ENCODE measurements at places on chromosomes 2 and 18. TPM values are rescaled to one million over a fixed set of nuclear protein-coding genes. Genes with fewer than 3 reads are reported as not detected.

The CD8B gene
- total RNA-seq: 1.5 TPM

DNA sequence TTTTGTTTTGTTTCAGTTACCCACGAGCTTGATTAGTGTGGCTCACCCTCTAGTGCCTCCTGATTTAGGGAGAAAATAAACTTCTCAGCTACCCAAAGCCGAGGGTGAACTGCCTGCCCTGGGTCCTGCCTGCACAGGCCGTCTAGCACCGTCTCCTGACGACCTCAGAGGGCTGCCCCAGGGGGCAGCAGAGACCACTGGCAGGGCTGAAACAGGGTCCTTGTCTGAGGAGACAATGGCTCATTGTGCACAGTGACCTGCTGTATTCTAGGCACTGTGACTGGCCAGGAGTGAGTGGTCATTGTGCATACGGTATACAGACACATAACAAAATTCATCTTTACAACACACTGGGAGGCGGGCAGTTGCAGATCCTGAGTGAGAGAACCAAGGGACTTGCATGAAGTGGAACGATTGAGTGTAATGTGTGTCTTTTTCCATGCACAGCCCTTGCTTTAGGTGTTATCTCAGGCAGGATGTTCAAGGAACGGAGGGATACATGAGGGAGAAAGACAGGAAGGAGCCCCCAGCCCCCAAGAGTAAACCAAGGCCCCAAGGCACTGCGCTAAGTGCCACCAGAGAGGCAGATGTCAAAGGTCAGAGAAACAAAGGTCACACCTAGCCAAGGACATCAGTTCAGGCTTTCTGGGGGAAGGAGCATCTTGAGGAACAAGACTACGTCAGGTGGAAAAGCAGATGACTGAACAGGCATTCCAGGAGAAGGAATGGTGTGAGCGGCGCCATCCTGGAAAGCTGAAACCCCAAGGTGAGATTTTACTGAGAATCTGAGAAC lies 421.3 kb downstream of the LPIN1 start:
- peak; percentile 28 for DNase-seq

DNA sequence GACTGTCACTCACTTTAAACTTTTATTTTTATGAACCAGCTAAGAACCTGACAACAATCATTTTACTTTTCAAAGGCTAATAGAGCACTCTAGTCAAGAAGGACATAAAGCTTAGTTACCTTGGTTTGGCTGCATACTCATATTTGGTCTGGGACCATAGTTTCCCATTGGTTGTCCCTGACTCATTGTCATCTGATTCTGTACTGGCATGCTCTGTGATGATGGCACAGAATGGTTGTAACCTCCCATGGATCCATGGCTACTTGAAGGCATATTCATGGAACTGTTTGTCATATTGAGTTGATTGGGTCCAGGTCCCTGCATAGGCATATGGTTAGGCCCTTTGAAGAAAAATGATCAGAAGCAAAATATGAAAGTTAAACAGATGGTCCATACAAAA lies 37.9 kb downstream of the SS18 start:
- no peak for DNase-seq

DNA sequence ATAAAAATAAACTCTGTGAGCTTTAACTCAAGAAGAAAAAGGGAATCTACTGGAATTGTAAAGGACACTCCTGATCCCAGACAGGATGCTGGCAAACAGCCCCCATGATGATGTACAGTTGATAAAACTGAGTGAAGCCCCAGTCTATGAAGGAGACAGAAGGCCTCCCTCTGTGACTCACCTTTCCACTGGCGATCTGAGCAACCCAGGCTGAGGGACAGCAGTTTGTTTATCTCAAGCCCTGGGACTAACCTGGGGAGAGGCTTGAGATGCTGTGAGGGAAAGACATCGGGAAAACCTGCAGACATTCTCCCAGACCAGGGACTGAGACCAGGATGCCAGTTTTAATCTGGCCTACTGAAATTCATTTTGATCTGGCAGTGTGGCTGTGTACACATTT lies 104.5 kb upstream of the CDH2 start:
- no peak for DNase-seq

- DNase-seq: no peak
Measured at GRCh38 chr2:189249171-189249570, 69.6 kb upstream of the COL5A2 start.

GRCh38 chr2:159030674-159031380 lies 62.4 kb downstream of the TANC1 start:
- DNase-seq: no peak

- no peak for DNase-seq
Measured at GRCh38 chr18:73201940-73202339, 334.2 kb upstream of the NETO1 start.

DNA sequence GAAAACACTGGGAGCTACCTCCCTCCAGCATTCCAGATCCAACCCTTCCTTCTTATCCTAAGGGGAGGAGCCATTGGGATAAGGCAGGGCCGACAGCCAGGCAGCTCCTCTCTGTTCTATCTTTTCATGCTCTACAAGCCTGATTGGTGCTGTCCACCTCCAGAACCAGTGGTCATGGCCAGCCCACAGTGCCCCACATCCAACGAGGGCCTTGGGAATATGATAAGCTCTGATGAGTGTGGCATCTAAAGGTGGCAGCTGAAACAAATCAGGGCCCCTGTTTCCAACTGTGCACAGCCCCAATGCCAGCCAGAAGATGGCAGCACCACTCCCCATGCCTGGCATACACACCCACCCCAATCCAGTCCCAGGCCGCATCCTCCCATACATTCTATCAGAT lies 329.3 kb downstream of the C1D start:
- DNase-seq: no peak

- peak; percentile 92 for DNase-seq
Measured at GRCh38 chr18:22169011-22169888, at the start of gene GATA6. Gene GATA6, plus strand, starts transcription at chr18:22169589. Its CDS starts 1,556 bp downstream, at chr18:22171145.

GRCh38 chr2:161414042-161415033 lies 1.8 kb upstream of the TBR1 start:
- no peak for DNase-seq

- DNase-seq: no peak
Measured at GRCh38 chr2:18061717-18062116, 183.2 kb downstream of the KCNS3 start.

DNA sequence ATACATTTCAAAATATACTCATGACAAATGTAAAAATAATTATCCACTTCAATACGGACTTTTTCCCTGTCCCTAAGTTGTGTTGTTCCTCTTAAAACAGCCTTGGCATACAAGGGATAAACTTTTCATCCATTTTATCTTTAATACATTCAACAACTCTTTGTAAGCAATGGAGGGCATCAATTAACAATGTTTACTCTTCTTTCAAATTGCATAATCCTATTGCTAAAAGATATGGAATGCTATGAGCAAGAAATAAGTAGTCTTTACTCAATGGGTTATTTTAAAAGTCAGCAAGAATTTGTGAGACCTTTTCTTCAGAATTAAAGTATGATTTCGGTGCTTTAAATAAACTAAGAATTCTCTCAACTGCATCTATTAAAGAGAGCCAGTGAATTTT lies 41.9 kb downstream of the SCN9A start:
- DNase-seq: no peak
